ENCODE measurements at places on chromosomes 5 and 9.

DNA sequence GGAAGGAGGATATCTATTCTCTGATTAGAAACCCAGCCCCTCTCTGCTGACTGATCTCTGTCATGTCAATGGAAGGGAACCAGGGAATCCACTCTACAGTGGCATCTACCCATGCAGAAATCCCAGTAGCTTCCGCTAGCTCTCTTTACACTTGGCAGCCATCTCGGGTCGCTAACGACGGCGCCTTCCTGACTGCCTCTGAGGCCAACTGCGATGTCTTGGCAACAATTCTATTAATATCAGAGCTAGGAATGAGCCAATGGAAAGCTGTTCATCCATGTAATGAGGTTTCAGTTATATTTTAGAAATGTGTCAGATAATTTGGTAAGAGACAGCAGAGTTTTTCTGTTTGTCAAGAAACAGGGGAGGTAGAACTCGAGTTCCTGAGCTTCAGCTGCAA lies 67.6 kb upstream of the ATP10B start:
- DNase-seq, result peak; percentile 84

DNA sequence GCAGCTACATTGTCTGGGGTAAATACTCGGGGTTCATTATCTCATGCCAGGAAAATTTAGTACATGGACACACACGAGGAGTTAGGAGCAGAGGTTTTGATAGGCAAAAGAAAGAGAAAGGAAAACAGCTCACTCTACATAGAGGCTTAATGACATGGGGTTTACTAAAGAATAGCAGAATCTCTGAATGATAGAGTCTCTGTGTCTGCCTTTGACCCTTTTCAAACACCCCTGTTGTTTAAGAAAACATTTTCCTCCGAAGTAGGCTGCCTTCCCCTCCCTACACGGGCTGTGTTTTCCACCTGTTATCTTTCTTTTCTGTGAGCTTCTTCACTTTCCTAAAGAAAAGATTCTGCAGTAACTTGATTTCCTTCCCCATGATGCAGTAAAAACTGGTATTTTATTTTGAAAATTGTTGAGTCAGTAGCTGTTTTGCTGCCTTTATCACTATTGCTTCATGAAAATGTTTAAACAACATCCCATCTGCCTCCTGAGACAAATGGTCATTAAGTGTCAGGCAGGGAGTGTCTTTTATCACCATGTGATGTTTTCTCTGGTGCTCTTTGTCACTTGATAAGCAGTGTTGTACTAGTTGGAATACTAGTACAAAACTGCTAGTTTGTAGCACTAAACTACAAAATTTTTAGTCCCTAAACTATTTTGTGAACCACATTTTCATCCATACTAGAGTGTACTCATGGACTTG lies 76.6 kb downstream of the PPIC start:
- no peak for DNase-seq

DNA sequence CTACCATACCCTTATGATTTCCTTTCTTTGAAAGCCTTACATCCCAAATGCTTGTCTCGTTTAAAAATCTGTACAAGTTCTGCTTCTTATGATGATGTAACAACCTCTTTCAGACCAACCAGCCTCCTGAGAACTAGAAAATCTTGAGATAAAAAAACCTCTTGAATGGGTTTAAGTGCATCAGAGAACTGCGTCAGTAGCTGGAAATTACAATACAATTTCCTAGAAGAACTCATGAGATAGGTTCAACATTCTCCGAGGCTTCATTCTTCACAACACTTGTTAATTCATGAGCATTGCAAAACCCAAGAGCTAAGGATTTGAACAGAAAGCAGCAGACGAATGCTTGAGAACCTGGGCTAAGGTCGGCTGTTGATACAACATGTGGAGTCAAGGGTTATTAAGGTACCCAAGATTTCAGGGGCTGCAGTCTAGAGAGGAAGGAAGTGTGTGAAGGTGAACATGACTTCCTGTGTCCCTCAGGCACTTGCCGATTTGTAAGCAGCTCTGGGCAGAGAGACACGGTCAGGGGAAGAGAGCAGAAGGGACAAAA lies 286.0 kb downstream of the ICE1 start:
- no peak for DNase-seq

GRCh38 chr5:132526290-132526973 lies 16.9 kb downstream of the IL5 start:
- DNase-seq, result peak; percentile 48

- no peak for DNase-seq
Observed at GRCh38 chr9:17185481-17186029, 50.7 kb downstream of the CNTLN start.

DNA sequence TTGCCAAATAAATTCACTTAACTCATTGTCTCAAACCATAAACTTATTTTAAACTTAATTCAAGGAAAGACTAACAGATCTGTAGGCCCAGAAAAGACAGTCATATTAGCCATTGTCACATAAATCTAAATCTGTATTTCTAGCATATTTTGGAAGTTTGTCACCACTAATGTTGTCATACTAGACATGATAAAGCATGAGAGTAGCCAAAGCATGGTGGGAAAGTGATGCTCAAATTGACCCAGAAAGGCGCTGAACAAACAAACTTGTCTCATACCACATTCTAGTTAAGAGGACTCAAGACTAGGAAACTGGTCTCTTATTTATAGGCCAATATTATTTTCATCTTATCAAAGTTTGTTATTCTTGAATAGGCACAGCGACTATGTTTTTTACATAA lies 99.4 kb downstream of the VCAN start:
- DNase-seq, result no peak

- DNase-seq, result no peak
Observed at GRCh38 chr9:96483197-96483596, 33.2 kb downstream of the HABP4 start.

DNA sequence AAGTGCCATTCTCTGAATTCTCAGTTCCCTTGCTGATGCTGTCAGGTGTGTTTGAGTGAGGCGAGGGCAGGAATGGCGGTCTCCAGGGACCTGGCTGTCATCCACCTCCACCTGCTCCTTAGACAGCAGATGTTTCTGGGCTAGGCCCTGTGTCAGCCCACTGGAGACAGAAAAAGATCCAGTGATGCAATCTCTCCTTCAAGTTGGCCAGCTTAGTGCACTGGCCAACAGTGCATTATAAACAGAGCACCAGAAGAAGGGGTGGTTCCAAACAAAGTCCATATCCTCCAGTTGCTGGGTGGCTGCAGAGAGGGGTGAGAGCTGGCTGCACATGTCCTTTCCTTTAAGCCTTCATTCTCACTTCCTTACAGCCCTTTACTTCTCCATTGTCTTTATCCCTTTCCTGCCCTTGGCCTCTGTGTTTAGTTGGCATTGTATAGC lies 26.5 kb downstream of the NANS start:
- DNase-seq, result no peak

DNA sequence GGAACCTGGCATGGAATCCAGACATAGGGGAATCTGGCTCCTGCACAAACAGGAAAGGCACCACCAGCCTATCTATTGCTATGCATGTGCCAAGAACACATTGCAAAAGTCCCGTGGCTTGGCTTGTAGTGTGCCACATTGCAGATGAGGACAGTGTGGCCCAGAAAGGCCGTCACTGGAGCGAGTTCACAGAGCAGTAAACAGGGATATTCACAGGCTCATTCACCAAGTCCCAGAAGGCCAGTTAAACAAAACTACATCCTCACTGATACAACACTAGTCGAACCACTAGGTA lies 39.6 kb upstream of the TRIM32 start:
- no peak for DNase-seq
